GOT3 (cell line): ENCODE measurements at places on chromosomes 3 and 15.

DNA sequence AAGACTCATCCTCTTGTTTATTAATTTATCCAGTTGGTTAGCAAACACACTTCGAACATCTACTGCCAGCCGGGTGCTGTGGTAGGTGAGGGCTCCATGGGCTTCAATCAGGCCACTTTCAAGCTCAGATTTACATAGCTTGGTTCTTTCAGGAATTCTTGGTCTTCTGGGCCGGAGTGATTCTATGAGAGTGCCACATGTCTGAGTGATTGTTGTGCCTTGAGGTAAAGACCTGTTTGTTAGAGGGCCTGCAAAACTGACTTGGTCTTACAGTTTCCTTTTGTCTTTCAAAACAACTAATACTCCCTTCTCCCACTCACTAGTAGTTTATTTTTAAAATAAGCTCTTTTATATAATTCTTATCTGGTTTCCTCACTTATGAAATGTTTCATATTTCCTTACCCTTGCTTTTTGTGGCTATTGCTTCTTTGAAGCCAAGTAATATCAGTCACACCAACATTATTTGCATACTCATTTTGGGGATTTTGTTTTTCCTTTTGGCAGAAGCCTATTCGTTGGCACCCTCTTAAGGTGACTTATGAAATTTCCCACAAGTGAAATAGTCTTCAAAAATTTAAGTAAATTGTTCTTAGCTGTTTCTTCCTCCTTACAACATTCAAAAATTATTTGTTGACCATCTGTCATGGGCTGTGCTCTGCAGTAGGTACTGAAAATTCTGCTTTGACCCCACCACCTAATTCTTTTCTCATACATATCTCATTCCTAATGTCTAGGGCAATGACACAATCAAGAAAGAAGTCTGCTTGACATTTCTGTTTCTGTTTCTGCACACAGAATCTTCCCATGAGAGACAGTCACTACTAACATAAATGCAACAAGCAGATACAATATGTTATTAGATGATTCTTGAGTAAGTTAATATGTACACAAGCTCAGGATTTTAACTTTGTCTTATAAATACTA is 120.2 kb downstream of the LRRC28 start:
- DNase-seq = no peak

GRCh38 chr3:5846261-5846660 is 658.8 kb downstream of the EDEM1 start:
- no peak for DNase-seq

DNA sequence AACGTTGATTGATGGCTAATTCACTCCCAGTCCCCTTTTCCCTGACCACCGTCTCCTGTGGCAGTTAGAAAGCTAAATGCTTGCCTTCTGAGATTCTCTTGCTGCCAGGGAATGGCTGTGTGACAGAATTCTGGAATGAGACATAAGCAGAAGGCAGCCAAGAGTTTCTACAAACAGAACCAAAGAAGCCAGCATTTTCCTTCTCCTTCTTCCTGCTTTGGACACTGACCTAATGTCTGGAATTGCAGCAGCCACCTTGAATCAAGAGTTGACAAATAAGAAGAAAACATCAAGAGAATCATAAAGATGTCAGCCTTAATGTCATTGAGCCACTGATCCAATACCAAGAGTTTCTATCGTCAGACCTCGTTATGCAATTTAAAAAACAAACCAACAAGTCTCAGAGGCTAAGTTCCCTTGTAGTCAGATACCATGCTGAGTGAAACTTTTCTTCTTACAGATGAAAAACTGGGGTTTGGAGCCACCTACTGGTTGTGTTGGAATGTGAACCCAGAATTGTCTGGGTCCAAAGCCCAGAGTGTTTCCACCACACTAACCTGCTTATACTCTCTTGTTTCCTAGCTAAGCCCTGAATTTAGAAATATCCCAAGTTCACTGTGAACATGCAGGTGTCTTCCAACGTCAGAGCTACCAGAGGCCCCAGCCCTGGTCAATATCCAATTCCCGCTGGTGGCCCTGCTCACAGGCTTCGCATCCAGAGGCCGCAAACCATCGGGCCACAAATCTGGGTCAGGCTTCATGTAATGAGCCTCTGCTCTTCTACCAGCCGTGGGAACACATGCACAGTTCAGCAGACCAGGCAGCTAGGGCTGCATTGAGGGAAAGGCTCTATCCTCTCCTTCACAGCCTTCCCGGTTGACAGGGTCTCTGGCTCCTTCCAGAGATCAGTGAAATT is 42.5 kb downstream of the MCF2L2 start:
- no peak for DNase-seq

- no peak for DNase-seq
Measured at GRCh38 chr15:80691575-80691974, 3.5 kb upstream of the ABHD17C start.

DNA sequence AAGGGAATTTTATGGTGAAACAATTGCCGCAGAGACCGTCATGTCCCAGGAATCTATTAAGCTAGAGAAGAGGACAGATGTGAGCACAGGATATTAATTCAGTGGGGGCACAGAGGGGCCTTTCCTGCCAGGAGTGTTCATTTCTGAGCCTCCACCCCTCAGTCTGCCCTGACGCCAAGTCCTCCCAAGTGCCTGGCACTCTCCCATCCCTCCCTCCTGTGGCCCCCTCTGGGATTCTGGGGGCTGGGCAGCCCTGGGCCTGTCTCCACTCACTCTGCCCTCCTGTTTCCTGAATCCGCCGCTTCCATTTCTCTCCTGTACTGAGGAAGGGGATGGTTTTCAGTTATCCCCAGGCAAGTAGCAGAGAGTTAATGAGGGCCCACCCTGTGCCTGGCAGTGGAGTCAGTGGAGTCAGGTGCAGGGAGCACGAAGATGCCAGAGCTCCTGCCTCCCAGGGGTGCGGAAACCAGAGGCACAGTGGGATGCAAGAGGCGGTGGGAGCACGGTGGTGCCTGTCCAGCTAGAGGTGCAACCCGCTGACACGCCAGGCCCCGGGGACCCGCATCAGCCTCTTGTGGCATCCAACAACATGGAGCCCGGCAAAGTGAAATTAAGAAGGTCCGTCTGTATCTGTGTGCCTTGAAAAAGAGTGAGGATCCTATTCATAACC is 212.5 kb downstream of the XXYLT1 start:
- DNase-seq = no peak

DNA sequence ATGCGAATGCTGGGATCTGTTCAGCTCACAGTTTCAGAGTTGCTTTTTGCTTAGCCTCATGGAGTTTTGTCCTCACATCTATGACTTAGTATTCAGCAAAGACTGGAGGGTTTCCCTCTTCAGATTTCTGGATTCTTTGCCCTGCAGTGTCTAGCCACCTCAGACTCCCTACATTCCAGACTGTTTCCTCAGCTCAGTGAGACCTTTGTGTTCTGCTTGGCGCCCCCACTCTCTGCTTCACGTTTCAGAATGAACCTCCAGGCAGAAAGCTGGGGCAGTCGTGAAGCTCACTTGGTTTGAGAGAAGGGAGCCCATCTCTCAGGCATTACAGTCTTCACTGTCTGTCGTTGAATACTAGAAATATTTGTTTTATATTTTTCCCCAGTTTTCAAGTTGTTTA is 118.1 kb downstream of the CACNA1D start:
- no peak for DNase-seq

DNA sequence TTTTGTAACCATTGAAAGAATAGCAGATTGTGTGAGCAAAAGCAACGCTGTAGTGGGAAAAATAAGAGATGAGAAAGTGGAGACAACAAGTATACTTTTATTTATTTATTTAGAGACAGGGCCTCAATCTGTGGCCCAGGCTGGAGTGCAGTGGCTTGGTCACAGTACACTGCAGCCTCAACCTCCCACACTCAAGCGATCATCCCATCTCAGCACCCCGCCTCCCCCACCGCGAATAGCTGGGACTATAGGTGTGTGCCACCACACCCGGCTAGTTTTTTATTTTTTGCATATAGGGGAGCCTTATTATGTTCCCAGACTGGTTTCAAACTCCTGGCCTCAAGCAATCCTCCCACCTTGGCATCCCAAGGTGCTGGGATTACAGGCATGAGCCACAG is 1.6 kb upstream of the GLCE start:
- no peak for DNase-seq

DNA sequence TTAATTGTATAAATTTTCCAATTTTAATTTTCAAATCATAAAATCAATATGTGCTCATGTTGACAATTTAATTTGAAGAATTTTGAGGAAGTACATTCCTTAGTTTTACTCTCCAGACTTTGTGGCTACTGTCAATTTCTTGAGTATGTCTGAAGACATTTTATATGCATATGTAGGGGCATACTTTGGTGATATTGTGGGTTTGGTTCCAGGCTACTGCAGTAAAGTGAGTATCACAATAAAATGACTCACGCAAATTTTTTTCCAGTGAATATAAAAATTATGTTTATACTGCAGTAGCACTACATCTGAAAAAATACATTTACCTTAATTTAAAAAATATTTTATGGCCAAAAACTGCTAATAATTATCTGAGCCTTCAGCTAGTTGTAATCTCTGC is 123.2 kb upstream of the PLCL2 start:
- DNase-seq = no peak

GRCh38 chr15:89451846-89452245 is 44.5 kb downstream of the RHCG start:
- no peak for DNase-seq

- no peak for DNase-seq
Measured at GRCh38 chr15:64775551-64776401, at the start of gene RBPMS2. Gene RBPMS2, minus strand, starts transcription at chr15:64775589. Its CDS starts 270 bp downstream, at chr15:64775319.

DNA sequence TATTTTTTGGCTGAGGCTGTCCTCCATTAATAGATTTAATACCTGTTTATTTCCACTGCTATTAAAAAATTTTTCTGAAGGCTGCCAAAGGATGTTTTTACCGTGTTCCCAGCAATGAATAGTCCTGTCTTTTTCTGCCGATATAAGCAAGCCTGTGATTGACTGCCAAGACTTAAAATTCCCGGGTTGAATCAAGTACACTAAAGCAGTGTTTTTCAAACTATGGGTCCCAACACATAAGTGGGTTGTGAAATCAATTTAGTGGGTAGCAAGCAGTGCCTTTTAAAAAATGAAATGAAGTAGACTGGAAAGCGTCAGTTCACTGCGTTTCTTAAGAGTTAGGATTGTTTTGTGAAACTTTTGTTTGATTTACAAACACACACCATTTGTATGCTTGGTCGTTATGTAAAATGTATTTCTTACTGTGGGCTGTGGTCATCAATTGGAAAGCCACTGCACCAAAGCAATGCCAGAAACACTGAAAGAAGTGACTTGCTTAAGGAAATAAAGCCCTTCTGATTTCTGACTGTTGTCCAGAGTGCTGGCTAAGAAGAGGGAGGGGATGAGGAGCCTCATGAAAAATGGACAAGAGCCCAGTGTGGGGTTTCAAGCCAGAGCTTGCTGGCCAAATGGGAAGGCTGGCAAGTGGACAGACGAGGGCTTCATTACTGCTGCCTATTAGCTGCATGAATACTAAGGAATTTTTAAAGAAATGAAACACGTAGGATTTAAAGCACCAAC is 206.0 kb downstream of the THRB start:
- DNase-seq = no peak

- DNase-seq = no peak
Measured at GRCh38 chr3:187165144-187165543, 25.8 kb upstream of the RPL39L start.

- no peak for DNase-seq
Measured at GRCh38 chr15:97930230-97930629, 30.3 kb upstream of the ARRDC4 start.

- no peak for DNase-seq
Measured at GRCh38 chr3:63557912-63558311, 94.6 kb upstream of the SNTN start.

- DNase-seq = no peak
Measured at GRCh38 chr3:174083706-174084105, 686.2 kb downstream of the NLGN1 start.

- DNase-seq = no peak
Measured at GRCh38 chr3:33578325-33579177, 138.3 kb upstream of the UBP1 start.

DNA sequence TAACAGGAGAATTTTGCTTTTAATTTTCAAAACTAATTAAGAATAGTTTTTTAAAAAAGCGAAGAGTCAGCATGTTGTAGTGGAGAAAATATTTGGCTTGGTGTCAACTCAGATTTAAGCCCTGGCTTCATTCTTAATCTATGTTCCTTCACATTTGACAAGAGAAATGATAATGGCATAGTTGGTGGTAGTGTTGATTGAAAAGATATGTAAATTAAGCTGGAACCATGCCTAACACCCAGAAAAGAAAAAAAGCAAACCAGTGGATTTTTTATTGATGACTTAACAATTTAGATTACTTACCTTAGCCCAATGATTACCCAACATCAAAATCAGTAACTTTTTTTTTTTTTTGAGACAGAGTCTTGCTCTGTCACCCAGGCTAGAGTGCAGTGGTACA is 27.4 kb downstream of the TCAIM start:
- DNase-seq = no peak

GRCh38 chr3:39099738-39100499 is 7.5 kb downstream of the GORASP1 start:
- no peak for DNase-seq

GRCh38 chr3:107643038-107643883 is 120.5 kb downstream of the BBX start:
- DNase-seq = no peak

GRCh38 chr15:67101911-67102598 is 36.7 kb downstream of the SMAD3 start:
- no peak for DNase-seq

DNA sequence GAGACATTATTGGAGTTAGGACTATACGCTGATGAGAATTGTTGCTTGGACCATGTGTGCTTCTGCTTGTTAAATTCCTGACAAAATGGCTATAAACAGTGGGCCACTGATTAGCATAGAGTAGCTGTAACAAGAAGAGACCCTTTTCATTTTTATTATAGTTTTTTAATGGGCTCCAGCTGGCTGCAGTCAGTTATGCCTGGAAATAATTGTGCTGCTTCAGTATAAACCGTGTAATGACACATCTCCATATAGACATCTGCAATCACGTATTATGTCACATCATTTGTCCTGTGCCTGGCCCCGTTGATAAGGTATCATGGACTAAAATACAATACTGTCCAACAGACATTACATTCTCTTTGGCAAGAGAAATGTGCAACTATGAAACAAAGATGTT is 50.9 kb downstream of the ARPP21 start:
- DNase-seq = no peak

DNA sequence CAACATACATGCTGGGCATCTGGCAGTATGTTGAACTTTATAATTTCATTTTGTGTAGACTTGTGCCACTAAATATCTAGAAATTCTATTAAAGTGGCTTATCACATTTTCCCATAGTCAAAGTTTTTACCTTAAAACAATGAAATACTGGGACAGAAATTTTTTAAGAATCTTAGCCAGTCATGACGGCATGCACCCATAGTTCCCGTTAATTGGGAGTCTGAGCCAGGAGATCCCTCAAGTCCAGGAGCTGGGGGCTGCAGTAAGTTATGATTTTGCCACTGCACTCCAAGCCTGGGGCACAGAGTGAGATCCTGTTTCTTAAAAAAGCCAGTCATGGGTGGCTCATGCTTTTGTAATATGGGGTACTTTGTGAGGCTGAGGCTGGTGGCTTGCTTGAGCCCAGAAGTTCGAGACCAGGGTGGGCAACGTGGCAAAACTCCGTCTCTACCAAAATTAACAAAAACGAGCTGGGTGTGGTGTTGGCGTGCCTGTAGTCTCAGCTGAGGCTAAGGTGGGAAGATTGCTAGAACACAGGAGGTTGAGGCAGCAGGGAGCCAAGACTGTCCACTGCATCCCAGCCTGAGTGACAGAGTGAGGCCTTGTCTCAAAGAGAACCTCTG is 3.1 kb downstream of the RPSA start:
- DNase-seq = no peak

- DNase-seq = no peak
Measured at GRCh38 chr3:127744875-127745274, 72.1 kb downstream of the ABTB1 start.
